NB4 (cell line): ENCODE measurements at places on chromosomes 2 and 18.

GRCh38 chr2:73823916-73824523 is 4.7 kb upstream of the STAMBP start:
- DNase-seq, result peak; percentile 89

- DNase-seq, result no peak
Observed at GRCh38 chr2:168465594-168465993, 9.5 kb downstream of the CERS6 start.

DNA sequence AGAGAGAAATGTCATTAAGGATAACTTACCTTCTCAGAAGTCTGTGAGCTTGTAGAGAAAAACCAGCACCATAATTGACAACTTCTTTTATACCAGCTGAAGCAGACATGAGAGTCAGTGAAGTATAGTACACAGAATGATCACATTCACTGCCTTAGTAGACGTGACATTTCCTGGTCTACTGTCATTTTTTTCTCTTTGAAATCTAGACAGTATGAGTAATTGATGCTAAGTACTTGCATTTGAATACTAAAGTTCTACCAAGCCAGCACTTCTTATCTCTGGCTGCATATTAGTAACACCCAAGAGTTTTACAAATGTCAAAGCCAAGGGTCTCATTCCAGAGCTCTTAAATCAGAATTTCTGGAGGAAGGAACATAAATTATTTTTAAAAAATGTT is 25.4 kb upstream of the ACADL start:
- DNase-seq, result no peak

DNA sequence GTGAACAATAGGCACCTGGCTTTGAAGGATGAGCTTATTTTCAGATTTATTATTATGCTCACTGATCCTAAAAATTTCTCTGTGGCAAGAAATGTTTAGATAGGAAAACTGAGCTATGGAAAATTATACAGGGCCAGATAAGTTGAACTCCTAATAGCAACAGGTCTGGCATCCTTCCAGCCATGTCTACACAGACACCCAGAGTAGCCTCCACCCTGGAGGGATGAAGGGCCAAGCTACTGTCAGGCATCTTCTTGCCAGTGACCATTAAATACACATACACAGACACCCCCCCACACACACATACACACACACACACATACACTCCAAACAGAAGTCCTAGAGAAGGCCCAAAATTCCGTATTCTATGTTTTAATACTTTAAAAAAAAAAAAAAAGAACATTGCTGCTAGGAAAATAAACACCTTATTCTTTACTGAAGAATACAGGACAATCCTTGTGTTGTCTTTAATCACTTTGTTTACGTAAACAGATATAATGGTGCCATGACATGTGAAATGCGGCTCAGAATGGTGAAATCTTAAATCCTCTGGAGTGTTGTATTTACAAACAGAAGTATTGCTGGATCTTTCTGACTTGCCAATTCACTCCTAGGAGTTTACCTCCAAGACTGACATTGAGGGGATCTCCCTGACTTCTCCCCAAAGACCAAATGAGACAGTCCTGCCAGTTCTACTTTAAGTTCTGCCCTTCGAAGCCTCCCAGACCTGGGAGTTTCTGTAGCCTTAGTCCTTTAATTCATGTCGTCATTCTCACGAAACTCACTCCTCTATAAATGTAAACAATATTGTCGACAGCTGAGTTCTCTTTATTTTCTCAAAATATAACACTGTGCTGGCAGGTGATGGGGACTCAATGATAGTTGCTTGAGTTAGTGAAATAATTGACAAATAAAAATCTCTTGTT is 163.1 kb downstream of the ANTXR1 start:
- DNase-seq, result no peak

- peak; percentile 64 for DNase-seq
Observed at GRCh38 chr2:150133623-150134022, 353.8 kb downstream of the RND3 start.

DNA sequence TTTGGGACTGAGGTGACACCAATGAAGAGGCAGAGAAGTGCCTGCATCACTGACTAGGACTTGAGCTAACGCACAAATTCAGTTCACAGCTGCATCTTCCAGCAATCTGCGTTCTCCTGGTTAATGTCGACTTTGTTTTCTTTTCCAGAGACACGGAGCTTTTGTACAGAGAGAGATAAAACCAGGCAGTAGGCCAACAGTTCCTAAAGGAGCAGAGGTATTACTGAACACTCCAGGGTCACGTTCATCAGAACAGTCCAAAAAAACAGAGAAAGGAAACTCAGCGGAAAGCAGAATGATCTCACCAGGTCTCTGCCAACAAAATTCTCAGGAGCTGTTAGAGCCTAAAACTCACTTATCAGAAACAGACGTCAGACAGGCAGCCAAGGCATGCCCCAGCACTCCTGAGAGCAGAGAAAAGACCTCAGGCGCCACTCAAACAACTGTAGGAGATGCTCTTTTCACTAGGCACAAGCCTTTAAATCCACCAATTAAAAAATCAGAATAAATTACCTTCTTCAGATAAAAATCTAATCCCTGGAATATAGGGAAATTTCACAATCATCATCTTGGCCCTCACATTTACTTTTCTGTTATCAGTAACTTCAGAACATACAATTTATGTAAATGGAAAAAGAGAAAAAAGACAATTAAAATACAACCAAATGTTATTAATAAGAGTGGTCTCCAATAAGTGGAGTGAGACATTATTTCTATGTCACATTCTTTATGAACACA is 95.9 kb upstream of the SPTBN1 start:
- DNase-seq, result no peak

DNA sequence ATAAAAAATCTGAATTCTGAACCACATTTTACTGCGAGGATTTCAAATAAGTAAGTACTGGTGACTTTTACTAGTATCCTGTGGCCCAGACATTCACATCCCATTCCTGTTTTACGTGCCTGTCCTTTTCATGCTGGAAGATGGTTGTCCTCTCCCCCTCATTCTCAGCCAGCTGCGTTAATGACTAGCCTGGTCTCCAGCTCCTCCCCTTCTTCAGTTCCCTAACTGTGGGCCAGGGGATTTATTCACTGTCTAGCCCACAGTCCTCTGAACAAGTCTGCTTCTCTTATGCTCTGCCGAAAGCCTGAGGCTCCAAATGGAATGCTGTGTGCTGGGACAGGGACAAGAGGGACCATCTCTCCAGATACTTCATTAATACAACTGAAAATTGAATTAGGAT is 373.9 kb downstream of the PTPRM start:
- DNase-seq, result no peak

- no peak for DNase-seq
Observed at GRCh38 chr2:33301355-33301754, 175.1 kb upstream of the RASGRP3 start.

- no peak for DNase-seq
Observed at GRCh38 chr2:26632624-26633185, 8.5 kb downstream of the CIB4 start.

- DNase-seq, result peak; percentile 18
Observed at GRCh38 chr18:48543228-48543627, 4.4 kb downstream of the CTIF start.

DNA sequence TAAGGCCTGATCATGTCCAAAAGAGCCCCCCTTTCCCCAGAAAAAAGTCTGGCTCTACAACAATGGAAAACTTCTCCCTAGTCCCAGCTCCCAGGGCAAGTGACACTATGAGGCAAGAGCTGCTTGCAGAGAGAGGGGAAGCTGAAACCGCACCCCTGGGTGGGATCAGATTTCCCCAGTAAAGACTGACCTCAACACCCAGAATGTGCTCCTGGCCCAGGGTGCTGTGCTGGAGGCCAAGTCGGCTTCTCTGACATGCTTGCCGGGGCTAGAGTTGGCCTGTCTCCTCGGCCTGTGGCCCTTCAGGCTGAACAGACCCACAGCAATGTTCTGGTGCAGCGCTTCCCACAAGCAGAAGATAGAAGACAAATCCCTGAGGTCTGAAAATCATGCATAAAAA is 18.4 kb upstream of the ST8SIA3 start:
- DNase-seq, result peak; percentile 37

DNA sequence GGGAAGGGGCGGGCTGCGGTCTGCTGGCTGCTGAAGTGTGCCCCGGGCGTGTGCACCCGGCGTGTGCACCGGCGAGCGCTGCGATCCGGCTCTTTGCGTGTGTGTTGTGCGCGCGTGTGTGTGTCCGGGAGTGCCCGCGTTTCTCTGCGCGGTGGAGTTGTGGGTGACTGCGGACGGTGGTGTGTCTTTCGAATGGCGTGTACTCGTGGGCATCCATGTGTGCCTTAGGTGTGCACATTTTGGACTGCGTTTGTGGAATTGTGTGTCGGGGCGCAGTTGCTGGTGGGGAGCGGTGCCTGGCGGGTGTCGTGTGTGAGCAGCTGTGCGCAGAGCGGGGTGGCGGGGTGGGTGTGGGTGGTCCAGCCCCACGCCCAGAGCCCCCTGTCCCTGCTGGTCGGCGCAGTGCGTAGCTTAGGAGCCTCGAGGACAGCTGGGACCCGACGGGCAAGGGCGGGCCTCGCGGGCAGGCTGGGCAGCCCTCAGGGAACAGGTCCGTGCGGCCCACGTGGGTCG is 533 bp downstream of the HPCAL1 start:
- DNase-seq, result no peak

DNA sequence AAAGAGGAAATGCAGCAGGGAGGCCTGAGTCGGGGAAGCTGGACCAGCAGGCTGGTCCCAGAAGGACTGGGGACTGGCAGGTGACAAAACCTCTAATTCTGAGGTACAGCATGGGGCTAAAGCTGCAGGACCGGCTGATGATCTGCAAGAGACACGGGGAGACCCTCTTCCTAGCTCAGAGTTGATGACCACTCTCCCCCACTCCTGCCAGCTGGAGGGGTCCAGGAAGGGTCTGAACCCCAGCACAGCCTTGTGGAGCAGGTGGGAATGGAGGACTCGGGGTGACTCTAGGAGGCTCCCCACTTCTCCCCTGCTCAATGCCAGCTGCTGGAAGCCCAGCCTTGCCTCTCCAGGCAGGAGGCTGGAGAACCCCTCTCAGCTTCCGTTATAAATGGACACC is 67.7 kb downstream of the TWIST2 start:
- no peak for DNase-seq

DNA sequence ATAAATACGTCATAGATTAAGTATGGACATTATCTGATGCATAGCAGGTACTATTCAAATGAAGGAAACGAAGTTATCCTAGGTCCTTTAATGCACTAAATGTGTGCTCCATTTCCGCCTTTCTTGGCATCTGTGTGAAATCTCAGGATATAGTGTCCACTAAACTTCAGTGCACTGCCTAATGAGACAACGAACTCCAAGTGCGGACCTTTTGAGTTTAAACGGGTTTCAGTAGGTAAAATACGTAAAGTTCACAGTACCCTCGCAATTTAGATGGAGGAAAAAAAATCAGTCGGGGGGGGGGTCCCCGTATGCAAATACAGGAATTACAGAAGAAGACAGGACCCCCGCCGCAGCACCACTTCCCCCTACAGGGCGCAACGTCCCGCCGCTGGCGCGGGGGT is 729 bp upstream of the REL start:
- no peak for DNase-seq

- DNase-seq, result peak; percentile 55
Observed at GRCh38 chr2:138090330-138090729, 126.1 kb downstream of the HNMT start.

- DNase-seq, result no peak
Observed at GRCh38 chr2:193326296-193326695, 1131.6 kb upstream of the TMEFF2 start.

GRCh38 chr2:224930990-224931389 is 111.3 kb downstream of the DOCK10 start:
- peak; percentile 44 for DNase-seq

- no peak for DNase-seq
Observed at GRCh38 chr2:215565897-215566296, 130.0 kb upstream of the FN1 start.

DNA sequence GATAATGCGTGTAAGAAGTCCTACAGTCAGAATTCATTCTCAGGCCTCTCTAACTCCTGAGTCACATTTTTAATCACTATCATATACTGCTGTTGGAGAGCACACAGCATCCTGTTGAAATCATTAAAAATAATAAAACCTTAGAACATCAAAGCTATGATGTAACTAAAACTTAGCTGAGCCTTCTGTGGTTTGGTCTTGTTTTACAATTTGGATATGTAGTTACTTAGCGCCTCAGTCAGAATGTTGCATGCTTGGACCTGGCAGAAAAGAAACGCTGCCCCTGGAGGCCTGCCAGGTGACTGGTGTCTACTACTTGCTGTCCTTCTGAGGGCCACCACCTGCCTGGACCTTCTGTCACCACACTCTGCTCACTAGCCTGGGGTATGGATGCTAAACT is 261.1 kb upstream of the RASGRP3 start:
- no peak for DNase-seq

DNA sequence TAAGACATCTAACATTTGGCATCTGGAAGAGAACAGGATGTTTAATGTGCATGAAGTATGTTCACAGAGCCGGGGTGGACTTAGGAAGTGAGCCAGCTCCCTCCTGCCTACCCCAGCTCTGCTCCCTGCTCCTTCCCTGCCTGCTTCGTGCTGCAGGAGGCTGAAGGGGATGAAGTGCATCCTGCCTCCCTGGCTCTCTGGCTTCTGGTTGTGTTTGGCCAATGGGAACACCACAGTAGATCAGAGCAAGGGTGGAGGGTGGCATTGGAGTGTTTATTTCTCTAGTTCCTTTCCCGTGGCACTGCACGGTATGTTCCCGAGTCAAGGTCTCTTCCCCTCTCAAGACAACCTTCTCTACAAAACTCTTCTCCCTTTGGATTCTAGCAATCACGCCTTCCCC is 379.9 kb downstream of the CLIP4 start:
- no peak for DNase-seq

DNA sequence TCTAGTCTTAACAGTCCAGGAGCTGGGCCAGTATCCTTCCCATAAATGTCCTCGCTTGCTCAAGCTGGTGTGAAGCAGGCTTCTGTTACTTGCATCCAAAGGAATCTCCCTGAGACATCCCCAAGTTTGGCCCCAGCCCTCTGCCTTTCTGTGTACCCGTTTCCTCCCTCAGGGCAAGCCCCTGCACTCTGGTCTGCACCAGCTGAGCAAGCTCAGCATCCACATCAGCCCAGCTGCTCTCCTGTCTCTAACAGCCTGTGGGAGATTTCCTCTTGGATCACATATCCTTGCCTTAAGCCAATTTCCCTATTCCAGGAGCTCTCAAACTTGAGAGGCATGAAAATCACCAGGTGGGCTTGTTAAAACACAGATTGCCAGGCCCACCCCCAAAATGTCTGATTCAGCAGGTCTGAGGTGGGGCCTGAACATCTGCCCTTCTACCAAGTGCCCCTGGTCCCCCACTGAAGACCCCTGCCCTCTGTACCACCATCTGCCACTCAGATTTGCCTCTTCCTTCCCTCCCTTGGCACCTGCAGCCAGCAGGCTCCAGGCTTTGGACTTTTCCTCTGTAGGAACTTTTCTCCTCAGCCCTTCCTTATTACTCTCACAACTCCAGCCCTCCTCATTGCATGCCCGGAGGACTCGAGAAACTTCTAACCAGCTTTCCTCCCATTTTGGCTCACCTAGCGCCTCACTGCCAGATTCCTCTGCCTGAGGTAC is 32.1 kb downstream of the REEP1 start:
- no peak for DNase-seq

GRCh38 chr2:143058851-143059250 is 70.4 kb upstream of the ARHGAP15 start:
- no peak for DNase-seq

GRCh38 chr2:937530-937929 is 13.1 kb upstream of the SNTG2 start:
- no peak for DNase-seq
